ENCODE measurements at places on chromosomes 2 and 18.
A peak's percentile ranks its signal among the peaks of the same experiment; 100 is the strongest.

DNA sequence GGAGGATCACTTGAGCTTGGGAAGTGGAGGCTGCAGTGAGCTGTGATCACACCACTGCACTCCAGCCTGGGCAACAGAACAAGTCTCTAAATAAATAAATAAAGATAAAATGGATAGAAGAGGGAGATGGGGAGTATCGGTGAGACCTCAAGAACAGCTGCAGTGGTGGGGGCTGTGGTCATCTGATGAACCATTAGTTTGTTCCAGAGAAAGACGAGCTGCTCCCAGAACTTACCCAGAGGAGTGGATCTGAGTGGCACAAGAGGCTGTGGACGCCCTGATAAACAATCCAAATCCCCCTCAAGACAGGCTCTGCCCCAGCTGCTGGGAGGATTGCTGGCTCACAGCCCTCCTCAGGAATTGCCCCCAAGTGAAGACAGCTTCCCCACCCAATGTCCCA is 26.7 kb downstream of the TMEM127 start:
- DNase-seq = no peak

DNA sequence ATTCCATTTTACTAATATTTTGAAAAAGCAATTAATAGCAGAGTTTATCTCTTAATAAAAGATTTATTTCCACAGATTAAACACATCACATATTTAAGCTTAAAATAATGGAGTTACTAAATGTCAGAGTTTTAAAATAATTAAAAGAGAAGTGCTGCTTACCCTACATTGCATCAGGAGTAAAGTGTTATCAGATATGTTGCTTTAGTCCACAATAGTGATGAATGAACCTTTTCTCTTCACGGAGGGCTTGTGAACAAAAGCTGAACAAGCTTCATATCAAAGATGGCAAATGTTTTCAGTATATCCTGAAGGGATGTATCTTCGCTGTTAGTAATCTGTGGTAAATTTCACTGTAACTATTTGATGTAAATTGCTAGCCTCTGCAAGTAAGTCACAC is 69.4 kb upstream of the TTC27 start:
- no peak for DNase-seq

DNA sequence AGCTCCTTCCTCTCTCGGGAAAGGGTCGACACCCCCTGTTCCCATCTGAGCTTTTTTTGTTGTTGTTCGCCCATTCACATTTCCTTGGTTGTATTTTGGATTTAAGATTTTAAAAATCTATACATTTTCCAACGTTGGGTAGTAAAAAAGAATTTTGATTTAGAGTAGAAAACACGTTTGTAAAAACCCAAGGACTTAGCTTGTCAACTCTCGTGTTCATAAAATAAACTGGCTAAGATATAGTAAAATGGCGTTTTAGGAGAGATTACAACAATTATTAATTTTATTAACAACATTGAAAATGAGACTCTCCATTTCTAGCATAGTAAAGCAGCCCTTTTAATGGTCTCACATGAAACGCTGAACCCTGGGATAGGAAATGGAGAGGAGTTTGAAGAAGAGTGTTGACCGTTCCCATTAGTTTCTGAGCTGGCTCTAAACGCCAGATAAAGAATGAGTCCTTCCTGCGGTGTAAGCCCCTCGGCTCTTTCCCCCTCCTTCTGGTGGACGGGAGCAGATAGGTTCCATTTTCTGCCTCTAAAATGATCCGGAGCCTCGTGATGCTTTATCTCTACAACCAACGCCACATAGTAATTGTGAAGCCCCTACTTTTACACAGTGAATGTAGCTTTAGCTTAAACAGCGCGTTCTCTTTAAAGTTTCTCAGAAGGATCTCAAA is 24.0 kb upstream of the ZNF516 start:
- DNase-seq = no peak

GRCh38 chr2:226660526-226660925 is 139.1 kb downstream of the IRS1 start:
- DNase-seq = no peak

- no peak for DNase-seq
Measured at GRCh38 chr2:215527736-215528135, 91.9 kb upstream of the FN1 start.

DNA sequence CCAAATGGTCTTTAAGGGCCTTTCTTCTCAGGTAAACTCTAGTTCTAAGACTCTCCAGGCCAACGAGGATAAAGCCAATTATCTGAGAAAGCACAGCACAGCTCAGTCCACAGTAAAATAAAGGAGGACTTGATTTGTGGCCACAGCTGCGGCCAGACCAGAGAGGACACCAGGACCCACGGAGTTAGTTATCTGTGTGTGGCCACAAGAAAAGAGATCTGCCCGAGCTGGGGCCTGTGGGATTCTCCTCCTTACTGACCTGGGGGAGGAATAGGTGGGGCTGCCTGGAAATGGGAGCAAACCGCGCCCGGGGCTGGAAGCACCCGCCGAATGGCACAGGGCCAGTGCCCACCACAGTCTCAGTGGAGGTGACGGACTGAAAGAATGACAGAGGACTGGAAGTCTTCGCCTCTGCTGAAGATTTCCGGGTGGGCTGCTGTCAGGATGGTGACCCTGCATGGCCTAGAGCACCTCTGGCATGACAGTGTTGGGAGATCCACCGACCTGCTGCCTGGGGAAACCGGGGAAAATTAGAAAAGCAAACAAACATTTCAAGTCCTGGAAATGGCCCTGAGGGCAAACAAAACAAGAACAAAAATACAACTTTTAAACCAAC is 13.3 kb downstream of the PROC start:
- DNase-seq = no peak

DNA sequence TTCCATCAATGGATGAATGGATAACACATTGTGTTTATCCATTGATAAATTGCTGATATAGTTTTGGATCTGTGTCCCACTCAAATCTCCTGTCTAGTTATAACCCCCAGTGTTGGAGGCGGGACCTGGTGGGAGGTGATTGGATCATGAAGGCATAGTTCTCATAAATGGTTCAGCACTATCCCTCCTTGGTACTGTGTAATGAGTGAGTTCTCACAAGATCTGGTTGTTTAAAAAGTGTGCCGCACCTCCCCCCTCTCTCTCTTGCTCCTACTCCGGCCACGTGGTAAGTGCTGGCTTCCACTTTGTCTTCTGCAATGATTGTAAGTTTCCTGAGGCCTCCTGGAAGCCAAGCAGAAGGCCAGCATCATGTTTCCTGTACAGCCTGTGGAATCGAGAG is 23.9 kb upstream of the SPATA3 start:
- DNase-seq = no peak

GRCh38 chr2:108288534-108289106 is at the start of gene SULT1C2:
TSS of gene SULT1C2 (plus strand) at chr2:108288895. CDS start at chr2:108293668, 4,773 bp downstream.
- no peak for DNase-seq

GRCh38 chr2:98519851-98520250 is 75.2 kb downstream of the INPP4A start:
- no peak for DNase-seq

- DNase-seq = no peak
Measured at GRCh38 chr2:70121627-70122372, 34.5 kb downstream of the PCBP1 start.

- DNase-seq = no peak
Measured at GRCh38 chr2:158970241-158970751, 1.9 kb downstream of the TANC1 start.

- DNase-seq = no peak
Measured at GRCh38 chr2:168030862-168031624, 216.4 kb downstream of the STK39 start.

- DNase-seq = peak; percentile 21
Measured at GRCh38 chr18:374721-375168, 106.9 kb upstream of the THOC1 start.

DNA sequence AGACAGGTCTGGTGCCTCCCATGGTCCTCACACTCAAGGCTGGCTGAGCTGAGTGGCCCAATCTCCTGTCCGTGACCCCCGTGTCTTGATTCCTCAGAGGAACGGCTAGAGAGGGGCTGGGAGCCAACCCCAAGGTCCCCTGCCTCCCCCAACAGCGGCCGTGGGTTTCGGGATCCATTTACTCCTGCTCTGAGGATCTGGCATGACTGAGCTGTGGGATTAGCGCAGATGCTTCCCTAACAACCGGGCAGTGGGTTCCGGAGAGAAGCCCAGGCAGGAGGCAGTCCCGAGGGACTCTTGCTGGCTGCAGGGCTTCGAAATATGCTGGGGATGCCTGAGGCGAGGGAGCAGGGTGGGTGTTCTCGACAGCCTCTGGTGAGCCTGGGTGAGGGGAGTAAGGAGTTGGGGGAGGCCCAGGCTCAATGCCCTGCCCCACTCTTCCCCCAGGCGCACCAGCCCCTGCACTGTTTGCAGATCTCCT is 18.9 kb downstream of the GPR35 start:
- no peak for DNase-seq

- DNase-seq = no peak
Measured at GRCh38 chr18:43751835-43752234, 474.5 kb upstream of the SYT4 start.

DNA sequence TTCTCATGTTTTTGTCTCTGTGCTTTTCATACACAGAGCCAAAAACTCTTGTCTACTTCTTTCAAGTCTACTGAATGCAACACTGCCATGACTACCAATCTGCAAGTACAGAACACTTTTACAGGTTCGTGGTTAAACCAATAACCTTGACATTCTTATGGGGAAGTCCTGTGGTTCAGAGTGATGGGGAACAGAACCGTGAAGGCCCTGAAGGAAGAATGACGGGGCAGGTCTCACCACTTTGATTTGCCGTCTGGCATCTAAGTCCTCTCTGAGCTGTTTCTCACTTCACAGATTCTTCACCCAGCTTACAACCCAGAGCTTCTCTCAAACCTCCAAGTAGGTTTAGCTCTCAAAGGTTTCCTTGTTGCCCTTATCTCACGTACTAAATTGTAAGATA is 117.5 kb upstream of the SNTG2 start:
- DNase-seq = no peak

DNA sequence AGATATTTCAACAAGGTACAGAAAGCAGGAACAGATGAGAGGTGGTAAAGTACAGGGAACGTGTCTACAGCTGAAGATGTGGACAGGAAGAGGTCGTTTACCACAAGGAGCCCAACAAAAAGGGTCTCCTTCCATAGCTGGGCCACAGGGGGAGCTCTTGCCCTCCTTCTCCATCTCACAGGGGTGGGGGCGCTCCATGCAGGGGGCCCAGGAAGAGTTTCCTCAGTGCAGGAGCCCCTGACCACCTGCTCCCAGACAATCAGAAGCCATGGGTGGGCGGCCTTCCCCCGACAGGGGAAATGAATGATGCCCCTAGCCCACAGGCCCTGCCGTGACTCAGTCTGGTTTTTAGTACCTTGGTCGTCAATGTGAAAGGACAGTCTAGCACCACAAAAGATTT is 163.6 kb upstream of the ZNF516 start:
- DNase-seq = peak; percentile 43

DNA sequence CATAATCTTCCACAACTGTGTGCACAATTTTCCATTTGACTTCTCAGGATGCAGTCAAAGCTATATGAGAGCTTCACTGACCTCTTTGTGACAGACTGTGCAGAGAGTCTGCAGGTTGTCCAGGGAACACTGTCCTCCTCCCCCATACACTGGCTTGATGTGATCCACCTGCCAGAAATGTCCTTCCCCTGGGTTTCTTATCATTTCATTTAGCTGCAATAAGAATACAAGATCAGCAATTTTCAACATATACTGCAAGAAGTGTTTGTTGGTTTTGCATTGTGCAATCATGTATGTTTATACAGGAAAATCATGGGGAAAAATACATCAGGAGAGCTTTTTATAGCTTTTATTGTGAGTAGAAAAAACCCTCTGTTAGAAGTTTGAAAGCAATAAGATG is 150.7 kb downstream of the RAB3GAP1 start:
- no peak for DNase-seq

- DNase-seq = no peak
Measured at GRCh38 chr18:14086458-14087231, 45.6 kb downstream of the ZNF519 start.

DNA sequence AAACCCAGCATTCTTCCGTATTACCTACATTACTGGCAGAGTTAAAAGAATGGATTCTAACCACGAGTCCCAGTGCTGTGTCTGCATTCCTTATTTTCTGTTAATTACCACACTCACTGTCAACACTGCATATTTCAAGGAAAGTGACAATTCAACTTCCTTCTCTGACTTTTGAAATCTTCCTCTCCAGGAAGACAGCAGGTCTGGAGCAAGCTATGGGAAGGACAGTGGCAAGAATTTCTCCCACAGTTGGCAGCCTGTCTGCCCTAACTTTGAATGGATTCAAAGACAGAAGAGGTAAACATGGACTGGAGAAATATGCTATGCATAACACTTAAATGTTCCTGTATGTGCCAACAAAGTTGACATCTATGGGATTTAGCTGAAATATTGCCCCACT is 700.5 kb upstream of the CHAC2 start:
- DNase-seq = no peak

DNA sequence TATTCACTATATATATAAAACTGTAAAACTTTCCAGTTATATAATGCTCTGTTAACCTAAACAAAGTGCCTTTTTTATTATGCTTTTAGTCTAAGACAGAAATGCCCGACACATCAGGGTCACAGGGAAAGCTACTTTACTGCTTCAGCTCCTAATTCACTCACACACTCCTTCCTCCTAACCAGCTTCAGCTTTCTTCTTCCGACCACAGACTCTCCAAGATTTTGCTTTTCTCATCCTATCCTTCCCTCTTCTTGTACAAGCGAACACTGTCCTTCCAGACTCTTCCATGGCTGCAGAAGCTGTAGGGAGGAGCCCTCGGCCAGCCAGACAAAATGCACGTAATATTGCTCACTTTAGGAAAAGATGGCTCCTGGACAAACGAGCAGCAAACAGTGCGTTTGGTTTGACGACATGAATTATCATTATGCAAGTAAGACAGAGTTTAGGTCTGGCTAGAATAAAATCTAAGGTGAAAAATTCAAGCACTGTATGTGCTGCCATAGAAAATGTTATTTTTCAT is 47.5 kb upstream of the HNRNPA3 start:
- no peak for DNase-seq

- no peak for DNase-seq
Measured at GRCh38 chr18:2348003-2348402, 223.3 kb downstream of the METTL4 start.

- no peak for DNase-seq
Measured at GRCh38 chr2:84493514-84493913, 22.8 kb upstream of the DNAH6 start.

GRCh38 chr18:12593866-12594265 is 64.0 kb downstream of the SPIRE1 start:
- DNase-seq = no peak

- no peak for DNase-seq
Measured at GRCh38 chr2:132037527-132038178, 124.1 kb downstream of the ANKRD30BL start.

DNA sequence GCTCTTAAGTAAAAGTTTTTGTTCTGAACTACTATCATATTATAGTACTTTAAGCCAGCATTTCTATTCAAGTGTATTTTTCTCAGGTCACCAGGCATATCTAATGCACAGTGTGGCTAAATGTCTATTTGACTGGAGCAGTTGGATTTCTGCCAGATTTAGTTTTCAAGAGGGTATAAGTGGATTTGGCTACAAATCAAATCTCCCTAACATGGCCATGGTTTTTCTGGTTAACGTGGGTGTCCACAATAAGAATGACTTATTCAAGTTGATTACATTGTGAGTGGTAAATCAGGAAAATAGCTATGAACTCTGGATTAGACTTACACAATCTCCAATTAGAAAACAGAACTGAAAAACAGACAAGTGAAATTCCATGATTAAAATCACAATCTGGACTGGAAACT is 5.7 kb upstream of the CHN1 start:
- no peak for DNase-seq

Data from GM12891 (cell line).